ENCODE measurements at places on chromosomes 2 and 18.

DNA sequence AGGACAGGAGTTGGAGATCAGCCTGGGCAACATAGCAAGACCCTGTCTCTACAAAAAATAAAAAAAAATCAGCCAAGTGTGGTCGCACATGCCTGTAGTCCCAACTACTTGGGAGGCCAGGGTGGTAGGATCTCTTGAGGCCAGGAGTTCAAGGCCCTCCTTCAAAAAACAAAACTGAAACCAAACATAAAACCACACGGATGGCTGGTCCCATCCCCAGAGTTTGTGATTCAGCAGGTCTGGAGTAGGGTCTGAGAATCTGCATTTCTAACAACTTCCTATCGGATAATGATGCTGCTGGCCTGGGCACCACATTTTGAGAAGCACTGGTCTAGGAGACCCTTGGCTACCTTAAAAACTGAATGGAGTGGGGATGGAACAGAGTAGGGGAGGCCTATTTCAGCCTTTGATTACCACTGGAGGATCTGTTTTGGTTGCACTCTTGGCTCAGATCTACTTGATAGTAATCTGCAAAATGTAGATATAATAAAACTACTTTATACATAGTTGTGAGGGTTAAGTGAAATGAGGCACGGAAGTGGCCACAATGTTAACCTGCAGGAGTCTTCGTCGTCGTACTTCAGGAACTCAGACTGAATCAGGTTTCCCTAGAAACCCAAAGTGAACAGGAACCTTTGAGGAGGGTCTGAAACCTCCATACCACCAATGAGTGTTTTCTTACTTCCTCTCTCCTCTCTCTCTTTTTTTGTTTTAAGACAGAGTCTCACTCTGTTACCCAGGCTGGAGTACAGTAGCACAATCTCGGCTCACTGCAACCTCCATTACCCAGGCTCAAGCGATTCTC lies 25.5 kb upstream of the NFE2L2 start:
- peak; percentile 2 for DNase-seq

- DNase-seq: no peak
Measured at GRCh38 chr18:28432339-28432738, 255.4 kb upstream of the CDH2 start.

GRCh38 chr2:9554921-9555296 lies 721 bp downstream of the ADAM17 start:
- peak; percentile 24 for DNase-seq

DNA sequence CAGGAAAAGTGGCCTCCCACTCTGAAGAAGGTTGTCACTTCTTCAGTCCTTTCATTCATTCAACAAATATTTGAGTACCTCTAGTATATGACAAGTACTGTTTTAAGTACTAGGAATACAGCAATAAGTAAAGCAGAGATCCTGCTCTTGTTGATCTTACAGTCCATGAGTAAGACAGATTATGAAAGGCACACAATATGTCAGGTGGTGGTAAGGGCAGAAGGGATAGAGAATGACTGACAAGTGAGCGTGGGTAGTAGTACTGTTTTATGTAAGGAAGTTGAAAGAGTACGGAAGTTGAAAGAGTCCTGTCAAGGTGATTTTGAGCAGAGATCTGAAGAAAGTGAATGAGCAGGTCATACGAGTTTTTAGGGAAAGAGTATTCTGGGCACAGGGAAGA lies 111.3 kb downstream of the GALNT1 start:
- DNase-seq: no peak

- no peak for DNase-seq
Measured at GRCh38 chr18:63284173-63284799, 35.3 kb downstream of the BCL2 start.

DNA sequence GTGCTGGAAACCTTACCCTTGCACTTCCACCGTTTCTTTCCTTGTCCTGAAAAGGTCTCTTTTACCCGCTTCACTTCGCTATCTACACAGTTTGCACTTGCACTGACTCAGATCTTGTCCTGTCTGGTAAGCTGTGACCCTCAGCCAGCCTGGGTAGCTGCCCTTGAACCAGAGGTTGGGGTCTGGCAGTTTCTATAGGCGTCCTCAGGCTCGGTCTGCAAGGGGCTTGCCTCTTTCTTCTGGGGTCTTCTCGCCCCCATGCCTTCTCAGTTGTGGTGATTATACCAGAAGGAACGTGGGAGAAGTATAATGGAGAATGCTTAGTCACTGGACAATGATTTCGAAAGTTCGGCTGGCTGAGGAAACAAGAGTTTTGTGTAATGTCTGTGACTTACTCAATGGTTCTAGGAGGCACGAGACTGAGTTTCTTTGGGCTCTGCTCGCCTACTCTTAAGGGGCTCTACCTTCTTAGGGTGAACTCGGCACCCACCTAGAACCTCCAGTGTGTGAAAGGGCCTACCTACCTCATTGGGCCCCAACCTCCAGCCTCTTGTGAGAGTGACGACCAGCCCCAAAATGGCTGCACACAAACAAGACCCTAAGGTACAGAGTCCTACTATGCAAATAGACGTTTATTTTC lies 6.9 kb upstream of the STAT1 start:
- no peak for DNase-seq

GRCh38 chr2:207091176-207091575 lies 74.6 kb downstream of the KLF7 start:
- no peak for DNase-seq

GRCh38 chr2:96393989-96394761 lies 58.6 kb downstream of the NCAPH start:
- no peak for DNase-seq

DNA sequence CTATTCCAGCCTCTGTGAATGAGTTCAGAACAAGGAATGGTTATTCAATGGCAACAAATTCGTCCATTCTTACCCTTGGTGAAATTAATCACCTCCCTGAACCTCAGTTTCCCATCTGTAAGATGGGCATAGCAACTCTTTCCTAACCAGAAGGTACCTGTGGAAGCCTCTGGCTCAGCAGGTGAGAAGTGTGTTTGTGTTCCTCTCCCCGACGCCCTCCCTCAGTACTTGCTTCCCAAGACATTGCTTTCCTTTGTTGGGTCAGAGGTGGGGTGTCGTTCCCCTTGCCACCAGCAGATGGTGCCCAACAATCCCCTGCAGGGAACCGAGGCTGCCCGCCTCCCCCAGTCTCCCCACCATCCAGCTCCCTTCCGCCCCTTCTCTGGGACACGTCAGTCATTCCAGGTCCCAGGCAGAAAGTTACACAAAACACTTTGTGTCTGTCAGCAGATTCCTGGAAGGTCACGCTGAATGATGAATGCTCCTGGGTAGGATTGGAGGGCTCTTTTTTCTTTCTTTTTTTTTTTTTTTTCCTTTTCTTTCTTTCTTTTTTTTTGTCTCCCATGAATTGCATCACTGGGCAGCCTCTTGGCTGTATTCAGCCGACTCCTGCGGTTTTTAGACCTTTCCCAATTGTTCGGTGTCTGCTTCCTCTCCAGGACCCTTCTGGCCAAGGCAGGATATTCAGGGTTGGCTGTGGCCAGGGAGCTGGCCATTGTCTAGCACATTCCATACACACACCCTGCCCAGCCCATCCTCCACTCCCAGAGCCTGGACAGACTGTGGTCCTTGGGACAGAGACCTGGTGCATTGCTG lies 117.3 kb downstream of the LPIN1 start:
- DNase-seq: peak; percentile 59

DNA sequence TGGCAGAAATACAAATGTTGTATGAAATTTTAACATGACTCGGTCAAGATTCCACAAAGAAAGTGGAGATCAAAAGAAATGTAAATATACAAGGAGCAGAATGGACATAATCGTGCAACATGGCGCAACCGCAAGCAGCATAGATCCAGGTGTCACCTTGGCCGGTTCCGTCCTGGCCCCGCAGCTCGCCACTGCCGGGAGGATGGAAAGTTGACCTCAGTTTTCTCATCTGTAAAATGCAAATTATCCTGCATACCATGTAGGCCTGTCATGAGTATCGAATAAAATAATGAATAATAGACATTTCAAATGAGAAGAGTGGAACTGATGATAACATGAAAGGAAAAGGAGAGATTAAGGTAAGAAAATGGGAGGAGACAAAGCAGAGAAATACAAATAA lies 427.3 kb upstream of the SMIM21 start:
- no peak for DNase-seq

DNA sequence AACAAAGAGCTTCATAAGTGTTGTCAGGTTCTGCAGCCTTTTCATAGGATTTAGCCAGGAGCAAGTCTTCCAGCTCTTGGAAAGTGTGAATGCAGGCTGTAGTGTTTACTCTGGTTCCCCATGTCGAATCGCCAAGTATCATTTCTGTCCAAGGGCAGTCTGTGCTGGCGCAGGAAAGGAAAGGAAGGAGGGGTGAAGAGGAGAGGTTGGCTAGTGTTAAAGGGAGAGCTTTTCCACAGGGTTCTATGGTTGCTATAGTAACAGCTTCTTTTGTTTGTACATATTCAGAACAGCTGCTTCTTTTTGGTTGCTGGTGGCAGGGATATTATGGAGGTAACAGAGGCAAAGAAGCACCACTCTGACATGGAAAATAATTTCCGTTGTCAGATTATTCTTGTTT lies 69.9 kb downstream of the KCNH7 start:
- DNase-seq: no peak

- no peak for DNase-seq
Measured at GRCh38 chr2:241074065-241074818, 27.8 kb downstream of the MTERF4 start.

DNA sequence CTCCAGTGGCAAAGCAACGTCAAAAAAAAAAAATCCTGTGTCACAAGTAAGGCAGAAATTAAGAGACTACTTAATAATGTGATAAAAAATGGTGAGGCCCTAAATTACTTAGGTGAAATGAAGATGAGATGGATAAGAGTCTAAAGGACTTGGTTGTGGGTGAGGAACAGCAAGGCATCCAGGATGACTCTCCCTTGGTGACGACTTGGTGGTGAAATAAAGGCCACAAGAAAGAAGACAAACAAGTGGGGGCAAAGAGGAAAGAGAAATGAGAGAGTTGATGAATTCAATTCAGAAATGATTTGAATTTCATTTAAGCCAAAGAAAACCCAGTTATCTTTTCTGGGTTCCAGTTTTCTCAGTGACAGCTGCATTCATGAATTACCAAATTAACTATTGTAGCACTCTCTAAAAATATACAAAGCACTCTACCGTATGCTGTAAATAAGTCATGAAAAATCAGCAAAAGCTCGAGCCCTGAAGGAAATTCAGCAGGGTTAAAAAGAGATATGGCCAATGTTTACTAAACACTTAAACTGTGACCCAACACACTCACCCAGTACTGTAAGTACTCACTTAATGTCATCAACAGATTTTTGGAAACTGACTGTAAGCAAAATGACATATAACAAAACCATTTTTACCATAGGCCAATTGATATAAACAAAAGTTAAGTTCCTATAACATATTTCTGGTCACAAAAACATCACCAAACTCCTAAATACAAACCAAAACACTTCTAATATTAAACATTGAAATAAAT lies 1.4 kb downstream of the METTL8 start:
- DNase-seq: no peak

- no peak for DNase-seq
Measured at GRCh38 chr18:12325726-12326245, 17.7 kb downstream of the TUBB6 start.

DNA sequence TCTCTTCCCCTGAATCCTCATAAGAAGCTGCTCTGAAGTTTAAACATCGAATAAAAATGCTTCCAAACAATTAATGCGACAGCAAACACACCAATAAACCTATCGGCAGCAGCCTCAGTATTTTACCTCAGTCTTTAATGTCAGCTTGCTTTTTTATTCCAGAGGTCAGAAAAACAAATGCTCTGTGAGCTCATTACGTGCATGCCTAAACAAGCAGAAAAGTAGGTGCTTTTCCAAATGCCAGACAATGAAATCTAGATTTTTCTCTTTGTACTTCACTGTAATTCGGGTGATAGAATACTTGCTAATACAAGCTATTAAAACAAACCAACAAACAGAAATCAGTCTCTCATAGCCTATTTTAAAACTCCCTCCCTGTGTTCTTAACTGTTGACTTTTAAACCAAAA lies 381.5 kb downstream of the NRXN1 start:
- DNase-seq: no peak

DNA sequence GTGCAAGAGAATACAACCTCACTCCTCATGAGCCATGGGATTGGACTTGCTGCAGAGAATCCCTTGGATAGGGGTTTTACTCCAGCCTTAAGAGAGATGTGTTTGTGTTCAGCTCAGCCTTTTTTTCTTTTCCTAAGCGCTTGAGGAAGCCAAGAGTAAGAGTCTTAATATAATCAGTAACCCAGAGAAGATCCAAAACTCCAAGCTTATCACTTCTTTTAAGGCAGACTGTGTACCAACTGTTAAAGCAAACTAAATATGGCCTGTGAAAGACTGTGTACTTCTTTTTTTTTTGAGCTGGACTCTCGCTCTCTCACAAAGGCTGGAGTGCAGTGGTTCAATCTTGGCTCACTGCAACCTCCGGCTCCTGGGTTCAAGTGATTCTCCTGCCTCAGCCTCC lies 30.4 kb downstream of the MSGN1 start:
- no peak for DNase-seq

GRCh38 chr18:12595571-12596255 lies 62.2 kb downstream of the SPIRE1 start:
- no peak for DNase-seq

DNA sequence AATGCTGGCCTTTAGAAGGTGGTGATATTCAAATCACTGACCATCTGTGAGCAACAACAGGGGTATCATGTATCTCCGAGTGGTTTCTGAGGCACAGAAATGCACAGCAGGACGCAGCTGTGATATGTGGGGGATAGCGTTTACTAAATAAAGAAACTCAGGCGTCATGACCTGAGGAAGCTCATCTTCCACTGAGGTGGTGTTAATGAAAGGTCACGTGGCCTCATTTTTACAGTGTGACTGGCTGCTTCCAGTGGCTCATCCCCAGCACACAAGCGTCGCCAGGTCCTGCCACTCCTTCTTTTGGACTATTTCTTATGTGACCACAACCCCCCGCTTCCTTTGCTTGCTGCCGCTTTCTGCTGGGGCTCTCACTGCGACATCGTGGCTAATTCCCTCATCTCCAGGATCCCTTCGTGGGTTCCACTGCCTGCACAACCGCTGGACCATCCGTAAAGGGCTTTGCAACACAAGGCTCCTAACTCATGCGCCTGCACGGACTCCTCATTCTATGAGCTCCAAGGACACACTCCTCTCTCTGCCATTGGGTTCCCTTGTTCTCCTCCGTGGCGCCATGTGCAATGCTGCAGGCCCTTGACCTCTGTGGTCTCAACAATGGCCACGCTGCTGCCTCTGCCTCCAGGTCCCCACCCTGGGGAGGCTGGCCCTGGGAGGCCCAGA lies 109.3 kb downstream of the MBP start:
- DNase-seq: peak; percentile 31

DNA sequence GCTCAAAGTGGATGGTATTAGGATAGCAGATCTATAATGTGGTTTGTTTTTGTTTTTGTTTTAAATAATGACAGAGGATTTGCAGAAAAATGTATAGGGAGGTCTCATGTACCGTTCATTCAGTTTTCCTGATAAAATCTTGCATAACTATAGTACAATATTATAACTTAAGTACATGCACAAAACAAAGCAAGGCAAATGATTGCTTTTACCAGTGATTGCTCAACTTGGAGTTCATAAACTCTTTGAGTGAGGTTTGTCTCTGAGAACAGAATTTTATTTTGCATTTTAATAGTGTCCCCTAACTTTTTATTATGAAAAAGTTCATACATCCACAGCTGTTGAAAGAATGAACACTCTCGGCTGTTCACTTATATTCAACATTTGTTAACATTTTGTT lies 96.6 kb downstream of the MAP4K4 start:
- no peak for DNase-seq

Data from immature natural killer cell (primary cell).